Activated CD4-positive, alpha-beta T cell treated with anti-CD3 and anti-CD28 coated beads, Interleukin-2, amount 10 ng/mL, durations not matched to agents 24 days and 14 days (primary cell): ENCODE measurements at places on chromosomes 11 and 22. TPM values are rescaled to one million over a fixed set of nuclear protein-coding genes. Genes with fewer than 3 reads are reported as not detected.

- DNase-seq, result no peak
Observed at GRCh38 chr11:66768818-66769217, 39.8 kb upstream of the SPTBN2 start.

- DNase-seq, result no peak
Observed at GRCh38 chr22:29078036-29078868, 5.4 kb downstream of the KREMEN1 start.

Gene PRAME
- not detected in 2 replicates for total RNA-seq

Gene TRPM5
- not detected in 2 replicates for total RNA-seq

Gene MMP11
- 0.50 and 0.70 TPM in 2 replicates for total RNA-seq

DNA sequence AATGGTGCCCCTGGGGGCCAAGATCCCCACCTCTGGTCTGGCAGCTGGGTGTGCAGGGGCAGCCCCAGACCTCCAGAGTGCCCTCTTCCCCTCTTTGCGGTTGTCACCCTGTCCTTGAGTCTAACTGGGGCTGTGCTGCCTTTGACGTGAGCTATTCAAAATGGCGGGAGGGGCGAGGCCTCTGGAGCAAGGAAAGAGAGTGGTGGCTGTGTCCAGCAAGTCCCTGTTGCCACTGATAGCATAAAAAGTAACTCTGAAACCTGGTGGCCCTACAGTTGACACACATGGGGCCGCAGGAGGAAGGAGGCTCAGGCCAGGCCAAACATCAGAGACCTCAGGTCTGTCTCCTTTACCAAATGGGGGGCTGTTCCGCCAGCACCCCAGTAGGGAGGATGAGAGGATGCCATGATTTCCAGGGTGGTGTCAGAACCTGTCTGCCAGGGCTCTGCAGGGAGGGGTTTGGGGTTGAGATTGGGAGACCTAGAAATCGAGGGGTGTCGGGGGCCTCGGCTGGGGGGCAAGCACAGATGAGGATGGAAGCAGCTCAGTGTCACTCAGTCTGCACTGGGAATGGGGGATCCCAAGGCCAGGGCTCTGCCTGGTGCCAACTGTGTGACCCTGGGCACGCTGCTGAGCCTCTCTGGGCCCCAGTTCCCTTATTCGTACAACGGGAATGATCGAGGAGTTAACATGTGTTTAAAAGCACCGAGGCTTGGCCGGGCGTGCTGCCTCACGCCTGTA lies 49.2 kb upstream of the KCNQ1OT1 start:
- DNase-seq, result no peak

DNA sequence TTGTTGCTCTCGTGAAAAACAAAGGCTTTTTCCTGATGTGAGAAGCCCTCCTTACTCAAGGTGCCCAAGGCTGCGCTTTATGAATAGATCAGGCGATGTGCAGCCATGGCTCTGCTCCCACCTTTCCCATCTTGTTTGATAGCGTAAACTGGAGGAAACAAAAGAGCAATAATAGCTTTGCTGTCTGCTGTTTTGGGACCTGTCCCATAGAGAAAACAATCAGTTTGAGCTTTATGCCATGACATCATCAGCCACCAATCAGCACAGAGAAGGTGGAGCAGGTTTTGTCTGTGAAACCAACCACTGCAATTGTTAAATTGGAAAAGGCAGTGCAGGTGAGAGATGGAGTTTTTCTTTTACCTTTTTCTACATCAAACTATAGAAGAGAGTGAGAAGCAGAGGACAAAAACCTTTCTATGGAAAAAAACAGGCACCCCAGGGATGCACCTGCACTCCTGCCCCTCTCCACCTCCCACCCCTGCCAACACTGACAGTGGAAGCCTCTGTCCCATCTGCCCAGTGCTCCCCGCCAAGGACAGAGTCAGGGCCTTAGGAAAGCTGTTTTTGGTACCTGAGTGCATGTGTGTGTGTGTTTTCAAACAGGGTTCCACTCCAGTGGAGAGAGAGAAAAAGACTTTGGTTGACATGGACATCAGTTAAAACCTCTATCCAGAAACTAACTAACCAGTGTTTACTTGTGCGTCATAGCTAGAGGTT lies 80.7 kb downstream of the MICAL3 start:
- no peak for DNase-seq
